SJSA1 (cell line): ENCODE measurements at places on chromosomes 11 and 22.

DNA sequence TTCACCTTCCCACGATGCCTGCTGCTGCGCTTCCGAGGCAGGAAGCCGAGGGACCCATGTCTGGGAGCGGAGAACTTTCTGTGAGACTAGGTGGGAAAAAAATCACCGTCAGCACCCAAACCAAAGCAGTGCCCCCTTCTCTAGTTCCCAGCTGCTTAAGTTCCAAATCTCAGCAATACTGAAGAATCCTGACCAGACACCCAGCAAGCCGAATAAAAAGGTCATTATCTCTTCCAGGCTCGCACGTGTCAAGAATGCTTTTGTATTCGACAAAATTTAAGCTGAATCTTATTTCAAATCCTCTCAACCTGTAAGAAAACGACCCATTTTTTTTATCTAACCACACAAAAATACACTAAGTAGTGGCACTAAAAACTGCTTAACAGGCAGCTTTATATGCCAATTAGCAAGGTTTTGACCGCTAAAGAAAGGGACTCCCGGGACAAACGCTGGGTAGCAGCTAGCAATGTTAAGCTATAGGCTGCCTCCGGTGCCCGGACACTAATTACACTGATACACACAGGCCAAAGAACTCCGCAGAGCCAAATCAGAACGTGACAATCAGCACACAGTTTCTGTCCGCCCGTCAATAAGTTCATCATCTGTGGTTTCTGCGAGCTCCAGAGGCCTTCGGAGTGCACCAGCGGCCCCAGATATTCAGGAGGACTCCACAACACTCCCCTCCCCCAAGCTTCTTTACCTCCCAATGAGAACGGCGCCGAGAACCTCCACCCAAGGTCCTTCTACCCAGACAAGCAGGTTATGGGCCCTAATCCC lies 728 bp downstream of the RPL3 start:
- DNase-seq: no peak

DNA sequence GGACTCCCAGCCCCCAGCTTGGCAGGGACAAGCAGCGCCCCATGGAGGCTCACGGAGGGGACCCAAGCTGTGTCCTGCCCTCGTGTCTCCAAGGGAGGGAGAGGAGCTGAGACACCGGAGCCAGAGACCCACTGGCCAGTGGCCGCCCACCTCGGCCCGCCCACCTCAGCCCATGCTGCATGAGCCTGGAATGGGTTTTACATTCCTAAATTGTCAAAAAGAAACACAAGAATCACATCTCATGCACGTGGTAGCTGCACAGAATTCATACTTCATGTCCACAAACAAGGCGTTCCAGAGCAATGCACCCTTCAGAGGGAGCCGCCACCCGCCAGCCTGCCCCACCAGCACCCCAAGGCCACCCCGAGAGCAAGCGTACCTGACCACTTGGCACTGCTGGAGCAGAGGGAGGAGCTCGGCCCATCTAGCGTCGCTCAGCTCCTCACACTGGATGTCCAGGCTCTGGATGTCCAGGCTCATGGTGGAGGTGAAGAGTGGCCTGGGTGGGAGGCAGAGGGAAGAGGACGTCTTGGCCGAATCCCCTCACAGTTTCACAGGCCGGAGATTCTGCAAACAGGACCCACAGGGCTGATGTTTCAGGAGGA lies 5.3 kb downstream of the RNH1 start:
- no peak for DNase-seq

DNA sequence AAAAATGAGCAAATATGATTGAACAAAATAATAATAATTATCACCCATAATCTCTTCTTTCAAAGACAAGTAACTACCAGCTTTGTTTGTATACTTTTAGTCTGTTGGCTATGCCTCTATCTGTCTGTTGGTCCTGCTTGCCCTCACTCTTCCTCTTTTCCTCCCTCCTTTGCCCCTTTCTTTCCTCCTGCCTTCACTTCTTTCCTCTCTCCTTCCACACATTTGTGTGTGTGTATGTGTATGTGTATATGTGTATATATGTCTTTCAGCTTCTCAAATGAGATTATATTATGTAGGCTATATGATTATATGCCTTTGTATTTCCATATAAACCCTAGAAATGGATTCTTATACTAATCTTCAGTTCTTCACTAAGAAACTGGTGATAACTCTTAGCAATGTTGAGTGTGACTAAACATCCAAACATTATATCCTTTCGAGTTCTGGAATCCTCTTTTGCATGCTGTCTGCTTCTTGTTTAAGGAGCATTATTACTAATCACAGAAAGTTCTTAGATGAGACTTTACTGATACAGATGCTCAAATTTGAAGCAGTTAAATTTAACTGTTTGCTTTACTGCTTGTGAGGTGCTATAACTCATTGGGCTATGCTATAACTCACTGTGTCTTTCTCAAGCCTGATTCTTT lies 219.1 kb downstream of the TMEM135 start:
- no peak for DNase-seq

GRCh38 chr22:35981900-35982299 lies 46.7 kb downstream of the RBFOX2 start:
- DNase-seq: no peak

DNA sequence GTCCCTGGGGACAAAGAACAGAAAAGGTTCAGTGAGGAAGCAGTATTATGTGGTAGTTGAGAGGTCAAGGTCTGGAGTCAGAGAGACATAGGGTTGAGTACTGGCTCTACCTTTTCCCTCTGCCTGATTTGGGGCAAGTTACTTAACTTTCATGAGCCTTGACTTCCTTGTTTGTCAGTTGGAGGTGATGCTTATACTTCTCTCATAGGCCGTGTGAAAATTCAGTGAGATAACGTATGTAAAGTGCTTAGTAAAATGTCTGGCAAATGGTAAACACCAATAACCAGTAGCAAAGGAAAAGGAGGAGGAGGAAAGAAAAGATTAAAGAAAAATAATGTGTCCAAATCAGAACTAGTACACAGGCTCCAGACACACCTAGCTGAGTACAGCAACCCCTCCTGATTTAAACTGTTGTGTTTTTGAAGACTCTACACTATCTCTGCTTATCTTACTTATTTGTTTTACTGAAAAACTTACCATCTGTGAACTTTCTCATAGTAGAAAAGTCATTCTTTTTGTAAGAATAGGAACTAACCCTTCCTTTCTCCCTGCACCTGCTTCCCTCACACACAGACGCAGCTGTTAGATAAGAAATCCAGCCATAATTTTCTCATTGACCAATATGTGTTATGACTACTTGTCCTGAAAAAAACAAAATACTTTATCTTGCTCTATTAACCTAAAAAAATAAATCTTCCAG lies 126.9 kb downstream of the CD44 start:
- DNase-seq: no peak

DNA sequence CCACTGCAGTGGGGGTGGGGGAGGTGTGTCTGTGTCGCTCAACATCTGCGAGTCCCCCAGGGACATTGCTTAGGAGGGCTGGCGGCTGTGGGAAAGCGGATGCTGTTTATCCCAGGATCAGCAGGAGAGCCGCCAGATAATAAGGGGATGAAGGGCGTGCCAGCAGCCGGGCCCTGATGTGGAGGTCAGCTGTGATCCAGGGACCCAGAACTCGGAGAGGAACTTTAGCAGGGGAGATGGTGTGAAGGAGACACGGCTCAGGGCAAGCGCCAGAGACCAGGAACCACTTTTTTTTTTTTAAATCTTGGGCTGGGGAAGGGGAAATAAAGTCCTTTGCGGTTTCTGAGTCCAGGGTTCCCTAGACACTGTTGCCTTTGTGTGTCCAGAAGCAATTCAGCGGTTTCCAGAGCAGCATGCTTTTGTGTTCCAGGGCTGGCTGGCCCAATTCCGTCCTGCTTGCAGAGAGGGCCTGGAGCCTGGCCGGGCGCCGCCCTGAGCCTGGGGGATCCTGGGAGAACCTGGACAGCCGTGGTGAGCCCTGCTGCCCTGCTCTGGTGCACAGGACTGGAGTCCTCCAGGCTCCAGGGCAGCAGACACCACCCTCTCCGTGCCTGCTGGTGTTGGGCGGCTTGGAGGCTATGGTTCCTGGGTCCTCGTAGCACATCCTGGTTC lies at the start of gene GRAMD4:
Gene GRAMD4, plus strand, starts transcription at position 557 of the 672 bp plus-strand sequence. CDS start 6,414 bp downstream, outside the sequence.
- DNase-seq: no peak

DNA sequence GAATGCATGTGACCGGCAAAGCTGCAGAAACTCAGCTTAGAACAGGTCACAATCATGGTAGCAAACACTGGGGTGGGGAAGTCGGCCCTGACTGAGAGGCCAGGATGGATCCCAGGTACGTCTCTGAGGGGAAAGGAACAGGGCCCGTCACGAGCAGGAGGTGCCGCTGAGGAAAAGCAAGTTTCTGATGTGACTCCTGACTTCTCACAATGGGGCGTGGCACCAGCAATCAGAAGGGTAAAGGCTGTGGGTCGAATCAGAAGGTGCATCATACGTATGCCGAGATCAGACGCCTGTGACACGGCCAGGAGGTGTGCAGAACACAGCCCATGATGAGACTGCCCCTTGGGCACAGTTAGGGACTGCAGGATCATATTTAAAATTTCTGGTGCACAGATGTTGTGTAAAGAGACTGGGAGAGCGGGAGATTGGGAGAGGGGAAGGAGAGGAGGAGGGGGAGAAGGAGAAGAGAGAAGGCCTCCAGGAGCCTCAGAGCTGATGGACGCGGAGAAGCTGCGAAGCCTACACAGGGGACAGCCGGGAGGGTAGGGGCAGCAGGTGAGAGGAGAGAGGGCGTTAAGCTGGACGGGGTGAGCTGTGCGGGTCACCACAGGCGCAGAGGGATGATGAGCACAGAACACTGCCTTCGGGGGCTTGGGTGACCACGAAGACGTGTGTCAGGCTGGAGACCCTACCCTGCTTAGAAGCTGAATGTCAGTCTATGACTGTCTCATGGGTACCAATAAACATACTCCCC lies 30.7 kb downstream of the KRTAP5-5 start:
- DNase-seq: no peak

DNA sequence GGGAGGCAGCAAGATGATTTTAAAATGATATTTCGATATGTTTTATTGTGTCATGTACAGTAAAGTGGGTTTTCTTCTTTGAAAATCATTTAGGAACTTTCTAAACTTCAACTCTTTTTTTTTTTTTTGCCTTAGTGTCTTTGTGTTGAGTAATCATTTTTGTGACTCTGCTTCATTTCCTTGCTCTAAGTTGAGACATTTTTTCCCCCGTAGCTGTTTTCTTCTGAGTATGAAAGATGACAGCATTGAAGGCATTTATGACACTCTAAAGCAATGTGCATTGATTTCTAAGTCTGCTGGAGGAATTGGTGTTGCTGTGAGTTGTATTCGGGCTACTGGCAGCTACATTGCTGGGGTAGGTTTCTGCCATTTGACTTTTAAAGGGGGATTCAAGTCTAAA lies 23.5 kb downstream of the RRM1 start:
- no peak for DNase-seq

DNA sequence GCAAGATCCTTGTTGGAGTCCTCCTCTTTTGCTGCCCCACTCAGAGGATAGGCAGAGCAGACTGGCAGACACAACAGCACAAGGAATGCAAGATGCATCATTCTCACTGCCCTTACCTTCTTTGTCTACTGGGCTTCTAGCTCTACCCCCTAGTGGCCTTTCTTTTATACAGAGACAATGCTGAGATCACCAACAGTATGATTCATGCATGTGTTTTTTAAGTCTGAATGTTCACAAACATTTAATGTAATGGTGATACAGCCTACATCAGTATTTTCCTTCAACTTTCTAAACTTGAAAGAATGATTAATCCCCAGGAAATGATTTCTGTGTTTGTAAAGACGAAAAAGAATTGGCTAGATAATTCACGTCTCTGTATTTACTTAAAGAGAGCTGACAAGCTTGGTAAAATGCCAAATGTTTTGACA lies at the start of gene MMP10:
Gene MMP10, minus strand, starts transcription at position 138 of the 428 bp plus-strand sequence. Its CDS starts 37 bp downstream, at position 101.
- peak; percentile 60 for DNase-seq

GRCh38 chr11:22656130-22656529 lies 10.3 kb upstream of the GAS2 start:
- no peak for DNase-seq

- no peak for DNase-seq
Measured at GRCh38 chr11:112771851-112772250, 189.4 kb upstream of the NCAM1 start.

DNA sequence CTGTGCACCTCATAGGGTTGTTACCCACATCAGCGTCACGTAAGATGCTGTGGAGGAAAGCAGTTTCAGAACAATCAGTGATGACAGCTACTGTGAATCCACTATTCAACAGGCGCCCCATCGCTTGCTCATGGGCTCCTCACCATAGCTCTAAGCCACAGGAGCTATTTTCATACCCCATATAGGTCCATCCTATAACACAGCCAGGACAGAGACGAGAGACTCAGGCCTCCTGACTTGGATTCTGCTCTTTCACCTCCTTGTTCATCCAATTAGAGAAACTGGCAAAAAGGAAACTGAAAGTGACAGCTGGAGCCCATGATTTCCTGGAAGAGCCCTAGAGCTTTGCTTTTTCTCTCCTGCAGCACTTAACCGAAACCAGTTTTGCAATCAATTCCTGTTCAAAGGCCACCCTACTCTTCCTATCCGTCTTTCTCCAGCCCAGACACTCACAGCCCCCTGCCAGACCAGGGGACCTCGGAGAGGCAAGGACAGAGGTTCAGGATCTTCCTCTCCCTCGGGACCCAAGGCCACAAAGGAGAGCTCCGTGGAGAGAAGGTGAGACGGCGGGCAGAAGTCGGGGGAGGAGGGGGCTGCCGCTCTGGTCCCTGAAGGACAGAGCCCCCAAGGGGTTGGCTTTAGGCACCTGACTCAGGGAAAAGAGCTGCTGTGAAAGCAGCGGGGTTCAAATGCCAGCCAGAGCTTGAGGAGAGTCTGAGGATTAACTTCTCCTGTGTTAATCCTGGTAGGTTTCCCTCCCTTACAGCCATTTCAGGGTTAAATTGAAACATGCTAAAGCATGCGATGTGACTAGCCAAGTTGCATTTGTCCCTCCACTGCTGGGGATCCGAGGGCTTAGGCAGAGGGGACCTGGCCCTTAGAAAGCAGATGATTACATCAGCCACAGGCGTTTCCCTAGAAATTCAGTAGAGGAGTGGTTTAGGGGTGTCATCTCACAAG lies at the start of gene APOL6:
Gene APOL6, plus strand, starts transcription at position 381 of the 960 bp plus-strand sequence. CDS start 7,980 bp downstream, outside the sequence.
- DNase-seq: peak; percentile 84

DNA sequence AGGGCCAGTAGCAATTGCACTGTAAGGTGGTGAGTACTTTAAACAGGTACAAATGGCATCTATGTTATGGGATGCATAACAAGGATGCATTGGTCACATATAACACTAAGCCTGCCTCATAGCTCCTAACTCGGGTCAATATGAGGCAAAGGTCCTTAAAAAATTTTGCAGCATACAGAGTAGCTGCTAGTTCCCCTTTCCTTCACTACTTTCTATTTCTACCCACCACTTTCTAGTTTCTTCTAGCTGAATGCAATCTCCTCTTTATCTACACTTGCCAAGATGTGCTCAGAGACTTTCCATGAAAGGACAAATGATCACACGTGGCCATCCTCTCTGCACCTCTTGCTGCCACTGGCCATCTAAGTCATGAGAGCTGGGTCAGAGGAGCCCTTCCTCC lies 9.8 kb downstream of the OR51F2 start:
- DNase-seq: no peak

GRCh38 chr22:26906464-26906863 lies 249.1 kb downstream of the MIAT start:
- no peak for DNase-seq

DNA sequence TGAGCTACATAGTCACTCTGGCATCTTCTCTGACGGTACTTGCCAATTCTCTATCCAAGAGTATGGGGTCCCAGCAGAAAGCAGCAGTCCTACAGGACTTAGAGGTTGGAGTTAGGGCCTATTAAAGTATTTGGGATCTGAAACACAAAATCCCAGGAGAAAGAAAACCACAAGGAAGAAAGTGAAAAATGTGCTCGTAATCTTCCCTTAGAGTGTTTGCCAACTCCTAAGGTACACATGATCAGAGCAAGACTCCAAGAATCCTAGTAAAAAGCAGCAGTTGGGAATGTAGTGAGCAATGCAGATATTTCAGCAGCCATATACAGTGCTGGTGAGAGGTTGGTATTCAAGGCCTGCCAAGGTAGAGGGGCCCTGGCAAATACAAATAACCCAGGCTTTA lies 71.6 kb downstream of the EXT2 start:
- DNase-seq: no peak
